ENCODE measurements at places on chromosomes 2 and 18.

- DNase-seq, result peak; percentile 76
Measured at GRCh38 chr18:63936156-63936931, 12.8 kb upstream of the HMSD start.

DNA sequence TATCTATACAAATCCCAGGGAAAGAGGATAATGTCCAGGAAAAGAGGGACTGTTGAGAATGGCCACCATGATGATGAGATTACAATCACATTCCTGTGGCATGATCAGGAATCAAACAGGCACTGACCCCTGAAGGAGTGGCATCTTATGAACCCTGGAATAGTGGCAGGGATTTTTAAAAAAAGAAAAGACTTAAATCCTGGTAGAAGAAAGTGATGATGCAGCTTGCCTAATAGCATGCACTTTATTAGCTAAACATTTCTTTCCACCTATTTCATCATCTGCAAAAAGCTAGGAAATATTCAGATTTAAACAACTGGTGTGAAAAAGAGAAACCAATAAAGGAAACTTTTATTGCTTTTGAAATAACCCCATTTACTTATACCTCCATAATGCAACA is 87.2 kb upstream of the FSHR start:
- no peak for DNase-seq

DNA sequence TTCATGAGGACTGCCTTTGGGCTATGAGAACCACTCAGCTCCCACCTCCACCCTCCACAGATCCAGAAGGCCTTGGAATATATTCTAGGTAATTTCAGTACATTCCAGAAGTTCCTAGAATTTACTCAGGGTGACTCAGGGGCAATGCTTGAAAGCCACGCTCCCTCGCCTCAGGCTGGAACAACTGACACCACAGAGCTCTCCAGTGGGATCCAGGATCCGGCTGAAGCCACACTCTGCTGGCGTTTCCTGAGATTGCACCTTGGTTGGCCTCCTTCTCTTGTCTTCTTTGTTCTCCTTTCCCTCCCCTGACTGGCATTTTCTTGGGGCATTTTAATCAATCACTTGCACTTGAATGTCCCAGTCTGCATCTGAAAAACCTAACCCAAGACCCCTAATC is 92.6 kb upstream of the KCNE4 start:
- no peak for DNase-seq

DNA sequence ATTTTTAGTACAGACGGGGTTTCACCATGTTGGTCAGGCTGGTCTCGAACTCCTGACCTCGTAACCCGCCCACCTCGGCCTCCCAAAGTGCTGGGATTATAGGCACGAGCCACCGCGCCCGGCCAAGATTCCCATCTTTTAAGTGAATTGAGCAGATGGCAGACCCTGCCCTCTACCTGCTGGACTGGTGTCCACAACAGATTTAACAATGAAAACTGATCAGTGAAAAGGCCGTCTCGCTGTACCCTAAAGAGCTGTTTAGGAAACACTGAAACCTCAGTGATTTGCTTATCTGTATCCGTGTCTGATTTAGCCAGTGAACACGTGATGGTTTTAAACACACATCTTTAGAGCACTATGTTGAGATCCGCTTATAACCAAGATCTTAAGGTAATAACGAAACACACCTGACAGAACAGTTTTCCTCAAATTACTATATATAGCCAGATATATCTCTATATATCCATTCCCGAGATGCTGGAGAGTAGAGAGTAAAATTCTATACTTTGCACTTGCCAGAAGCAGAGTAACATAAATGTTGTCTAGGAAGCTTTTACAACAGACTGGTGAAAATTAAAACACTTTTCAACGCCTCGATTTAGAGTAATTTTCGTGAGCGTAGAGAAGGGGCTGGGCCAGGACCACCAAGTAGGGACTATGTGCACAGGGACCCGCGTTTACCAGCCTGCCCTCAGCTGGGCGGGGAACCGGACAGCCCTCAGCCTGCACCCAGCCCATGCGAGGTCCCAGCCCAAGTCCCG is 594 bp downstream of the FAM161A start:
- DNase-seq, result no peak

GRCh38 chr2:193556766-193557470 is 1362.2 kb upstream of the TMEFF2 start:
- no peak for DNase-seq

- DNase-seq, result no peak
Measured at GRCh38 chr2:8525582-8526402, 156.1 kb upstream of the ID2 start.

GRCh38 chr2:205293559-205293958 is 388.7 kb upstream of the NRP2 start:
- no peak for DNase-seq

GRCh38 chr2:201500534-201500933 is 49.0 kb downstream of the STRADB start:
- peak; percentile 8 for DNase-seq

- no peak for DNase-seq
Measured at GRCh38 chr2:186546846-186547245, 43.0 kb upstream of the ITGAV start.

- no peak for DNase-seq
Measured at GRCh38 chr2:54054271-54054670, 61.1 kb upstream of the ACYP2 start.

DNA sequence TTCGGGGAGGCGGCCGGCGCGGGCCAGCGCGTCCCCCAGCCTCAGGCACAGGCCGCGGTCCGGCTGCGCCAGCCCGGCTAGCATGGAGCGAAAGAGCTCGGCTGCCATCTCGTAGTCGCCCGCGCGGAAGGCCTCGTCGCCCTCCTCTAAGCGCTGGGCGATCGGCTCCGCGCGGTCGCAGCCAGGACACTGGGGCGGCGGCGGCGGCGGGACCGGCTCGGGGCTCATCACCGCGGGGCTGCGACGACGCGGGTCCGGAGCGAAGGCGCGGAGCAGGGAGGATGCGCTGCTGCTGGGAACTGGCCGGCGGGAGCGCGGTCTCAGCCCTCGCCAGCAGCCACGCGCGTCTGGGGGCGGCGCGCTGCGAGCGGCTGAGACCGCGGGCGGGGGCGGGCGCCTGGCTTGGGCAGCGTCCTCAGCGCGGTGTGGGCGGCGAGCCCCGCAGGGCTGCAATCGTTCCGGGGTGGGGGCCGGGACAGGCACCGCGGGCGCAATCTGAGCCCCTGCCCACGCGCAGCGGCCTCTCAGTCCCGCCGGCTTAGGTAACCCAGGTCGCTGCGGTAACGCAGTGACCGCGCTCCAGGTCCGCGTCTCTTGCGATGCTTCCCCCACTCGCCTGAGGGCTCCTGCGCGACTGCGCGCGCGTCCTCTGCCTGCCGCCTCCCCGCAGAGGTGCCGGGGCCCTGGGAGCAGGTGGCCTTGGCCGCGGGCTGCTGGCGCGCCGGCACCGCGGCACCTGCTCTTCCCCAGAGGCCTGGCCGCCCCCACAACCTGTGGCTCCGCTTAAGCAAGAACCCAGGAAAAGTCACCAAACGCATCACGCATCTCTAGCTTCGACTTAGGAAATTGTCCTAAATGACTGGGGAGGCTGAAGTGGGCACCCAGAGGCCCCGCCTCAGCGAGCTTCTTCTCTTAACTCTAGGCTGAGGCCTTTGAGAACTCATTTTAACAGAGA is at the start of gene LONRF2:
Gene LONRF2, minus strand, starts transcription at position 636 of the 955 bp plus-strand sequence. Its CDS starts 408 bp downstream, at position 228.
- peak; percentile 12 for DNase-seq

- no peak for DNase-seq
Measured at GRCh38 chr2:11597538-11598225, 63.8 kb downstream of the GREB1 start.

- DNase-seq, result no peak
Measured at GRCh38 chr2:235588750-235589149, 94.9 kb downstream of the AGAP1 start.

DNA sequence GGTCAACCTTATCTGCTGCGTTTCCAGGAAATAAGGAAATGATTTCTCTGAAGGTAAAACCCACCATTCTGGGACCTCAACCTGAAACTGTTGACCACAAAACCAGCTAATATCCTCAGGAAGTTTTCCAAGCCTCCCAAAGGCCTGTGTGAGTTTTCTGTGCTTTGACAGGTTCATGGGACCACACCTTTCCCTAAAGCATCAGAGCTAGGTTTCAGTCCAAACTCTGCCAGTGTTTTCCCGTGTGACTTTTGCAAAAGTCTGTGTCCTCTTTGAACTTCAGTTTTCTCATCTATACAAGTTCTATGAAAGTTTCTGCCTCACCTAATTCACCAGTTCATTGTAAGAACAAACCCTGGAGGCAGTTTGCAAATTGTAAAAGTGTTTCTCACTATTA is 39.8 kb downstream of the VSNL1 start:
- no peak for DNase-seq

DNA sequence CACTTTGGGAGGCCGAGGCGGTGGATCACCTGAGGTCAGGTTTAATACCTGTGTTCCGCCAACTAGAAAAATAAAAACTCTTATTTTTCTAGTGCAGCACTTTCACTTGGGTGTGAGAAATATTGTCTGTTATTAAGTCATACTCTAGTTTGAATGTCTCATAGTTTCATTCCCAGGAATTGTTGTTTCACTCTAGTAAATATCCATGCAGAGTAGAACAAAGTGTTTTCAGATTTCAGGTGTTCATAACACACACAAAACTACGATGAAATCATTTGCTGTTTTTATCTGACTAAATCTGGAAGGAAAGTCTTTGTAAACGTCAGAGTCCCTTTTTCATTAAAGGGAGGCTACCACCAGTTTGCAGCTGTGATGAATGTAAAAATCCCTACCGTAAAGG is 4.0 kb downstream of the FAM117B start:
- DNase-seq, result peak; percentile 22

- DNase-seq, result no peak
Measured at GRCh38 chr2:66270247-66270646, 164.7 kb upstream of the MEIS1 start.

DNA sequence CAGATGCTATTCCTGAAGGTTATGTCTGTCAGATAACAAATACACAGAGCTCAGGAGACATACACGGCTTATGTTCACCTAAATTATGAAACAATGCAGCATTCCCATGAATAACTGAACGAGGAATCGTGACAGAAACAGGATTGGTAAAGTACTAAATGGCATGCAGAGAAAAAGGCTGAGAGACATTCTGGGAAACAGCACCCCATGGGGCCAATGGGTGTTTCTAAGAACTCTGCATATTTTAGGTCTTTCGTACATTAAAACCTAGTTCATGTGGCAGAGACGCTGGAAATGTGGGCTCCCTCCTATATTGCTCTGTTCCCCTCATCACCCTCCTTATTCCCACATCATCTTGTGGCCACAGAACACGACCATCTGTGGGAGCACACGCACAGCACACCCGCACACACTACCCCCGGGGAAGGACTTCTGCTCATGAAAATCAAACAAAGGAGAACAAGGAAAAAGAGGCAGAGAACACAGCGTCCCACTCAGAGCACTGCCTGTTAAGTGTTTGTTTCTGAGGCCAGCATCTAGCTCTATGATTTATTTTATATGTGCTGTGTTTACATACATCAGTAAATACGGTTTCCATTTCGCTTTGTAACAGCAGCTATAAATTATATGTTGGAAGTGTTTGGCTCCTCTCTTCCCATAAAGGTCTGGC is 143.6 kb downstream of the AFF3 start:
- no peak for DNase-seq

DNA sequence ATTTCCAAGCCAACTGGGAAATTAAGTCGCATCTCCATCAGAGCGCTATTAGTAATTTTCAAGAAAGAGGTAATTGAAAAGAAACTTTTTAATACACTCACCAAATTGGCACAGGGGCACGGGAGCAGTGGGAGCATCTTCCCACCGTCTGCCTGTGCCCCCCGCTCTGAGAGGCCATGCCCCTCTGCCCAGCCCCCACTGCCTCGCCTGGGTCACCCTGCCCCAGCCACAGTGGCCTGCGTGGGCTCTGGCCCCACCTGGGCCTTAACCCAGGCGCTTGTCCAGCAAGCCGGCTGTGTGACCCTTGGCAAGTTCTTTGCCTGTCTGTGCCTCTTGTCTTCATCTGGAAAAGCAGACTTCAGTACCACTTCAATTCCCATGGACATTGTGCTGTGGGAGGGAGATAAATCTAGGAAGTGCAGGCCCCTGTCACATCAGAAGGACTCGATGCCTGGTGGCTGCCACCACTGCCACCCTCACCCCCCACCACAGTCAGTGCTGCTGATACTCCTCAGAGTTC is 31.9 kb downstream of the GLI2 start:
- no peak for DNase-seq

DNA sequence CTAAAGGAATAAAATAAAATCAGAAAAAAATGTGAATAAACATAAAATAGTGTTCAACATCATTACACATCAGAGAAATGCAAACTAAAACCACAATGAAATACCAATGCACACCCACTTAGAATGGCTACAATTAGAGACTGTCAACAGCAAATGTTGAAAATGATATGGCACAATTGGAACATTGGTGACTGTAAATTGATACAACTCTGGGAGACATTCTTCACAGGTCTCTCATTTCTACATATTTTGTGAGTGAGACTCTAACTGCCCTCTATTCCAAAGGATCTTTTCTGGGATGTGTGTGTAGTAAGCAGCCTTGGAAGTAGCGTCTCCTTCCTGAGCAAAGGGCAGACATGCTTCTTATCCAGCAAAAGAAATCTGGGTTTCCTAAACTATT is 323.0 kb downstream of the FBXO15 start:
- no peak for DNase-seq

- no peak for DNase-seq
Measured at GRCh38 chr2:229856413-229856812, 65.4 kb downstream of the TRIP12 start.

GRCh38 chr2:9700109-9700495 is 69.3 kb upstream of the YWHAQ start:
- DNase-seq, result no peak

GRCh38 chr2:61109291-61109690 is 43.6 kb downstream of the SANBR start:
- no peak for DNase-seq
